CD8-positive, alpha-beta memory T cell (primary cell): ENCODE measurements at places on chromosomes 5 and 9. TPM values are rescaled to one million over a fixed set of nuclear protein-coding genes. Genes with fewer than 3 reads are reported as not detected.

Gene TAF11L7
- total RNA-seq = not detected

Gene SLC6A3
- not detected for total RNA-seq

Gene ARSK
- 5.7 TPM for total RNA-seq

Gene GPR151
- not detected for total RNA-seq

Gene SCGB3A2
- not detected for total RNA-seq

Gene PCDHA5
- not detected for total RNA-seq

Gene NR2F1
- total RNA-seq = not detected

Gene C7
- not detected for total RNA-seq

Gene OCLN
- 0.58 TPM for total RNA-seq

Gene SH3RF2
- not detected for total RNA-seq

Gene TTC1
- total RNA-seq = 70.7 TPM

Gene PCDHB14
- 0.09 TPM for total RNA-seq

Gene LRRC19
- not detected for total RNA-seq

Gene CDC14B
- 4.6 TPM for total RNA-seq

Gene RETREG1
- total RNA-seq = 12.1 TPM

Gene PRSS3
- 0.84 TPM for total RNA-seq

Gene PRXL2C
- 12.0 TPM for total RNA-seq

Gene LHX2
- not detected for total RNA-seq

Gene SUB1
- 511 TPM for total RNA-seq

Gene PAEP
- not detected for total RNA-seq

Gene IL3
- total RNA-seq = 69.7 TPM

Gene F2RL2
- total RNA-seq = not detected

Gene SPINK6
- not detected for total RNA-seq

Gene OTP
- total RNA-seq = not detected

Gene PCDHGC3
- total RNA-seq = 0.15 TPM

Gene CKMT2
- not detected for total RNA-seq

Gene SAXO1
- not detected for total RNA-seq

Gene CNTRL
- total RNA-seq = 62.8 TPM

Gene WNK2
- 0.55 TPM for total RNA-seq

Gene LHX6
- total RNA-seq = not detected

Gene CDH9
- not detected for total RNA-seq

Gene RALGDS
- 67.8 TPM for total RNA-seq

Gene VDAC1
- total RNA-seq = 409 TPM

Gene PIGO
- total RNA-seq = 31.7 TPM

Gene EGFL7
- total RNA-seq = 0.95 TPM

Gene MARCOL
- total RNA-seq = not detected

Gene FOXD4L4
- 0.27 TPM for total RNA-seq

Gene PTGER4
- total RNA-seq = 53.9 TPM

Gene GFPT2
- total RNA-seq = 1.9 TPM

Gene SYK
- total RNA-seq = 0.73 TPM

Gene BSPRY
- 1.4 TPM for total RNA-seq

Gene PIP5KL1
- 1.4 TPM for total RNA-seq

Gene MPDZ
- total RNA-seq = not detected

Gene CTNND2
- total RNA-seq = not detected

Gene TLX3
- total RNA-seq = not detected

Gene LCN2
- not detected for total RNA-seq

Gene IRX2
- total RNA-seq = not detected

Gene SLC46A2
- not detected for total RNA-seq

Gene AIF1L
- 0.48 TPM for total RNA-seq

Gene PTGES
- not detected for total RNA-seq

Gene SLC45A2
- total RNA-seq = not detected

Gene CAMK4
- total RNA-seq = 57.4 TPM

Gene JAK2
- 25.1 TPM for total RNA-seq
